Amniotic stem cell (primary cell): ENCODE measurements at places on chromosomes 11 and 22.

DNA sequence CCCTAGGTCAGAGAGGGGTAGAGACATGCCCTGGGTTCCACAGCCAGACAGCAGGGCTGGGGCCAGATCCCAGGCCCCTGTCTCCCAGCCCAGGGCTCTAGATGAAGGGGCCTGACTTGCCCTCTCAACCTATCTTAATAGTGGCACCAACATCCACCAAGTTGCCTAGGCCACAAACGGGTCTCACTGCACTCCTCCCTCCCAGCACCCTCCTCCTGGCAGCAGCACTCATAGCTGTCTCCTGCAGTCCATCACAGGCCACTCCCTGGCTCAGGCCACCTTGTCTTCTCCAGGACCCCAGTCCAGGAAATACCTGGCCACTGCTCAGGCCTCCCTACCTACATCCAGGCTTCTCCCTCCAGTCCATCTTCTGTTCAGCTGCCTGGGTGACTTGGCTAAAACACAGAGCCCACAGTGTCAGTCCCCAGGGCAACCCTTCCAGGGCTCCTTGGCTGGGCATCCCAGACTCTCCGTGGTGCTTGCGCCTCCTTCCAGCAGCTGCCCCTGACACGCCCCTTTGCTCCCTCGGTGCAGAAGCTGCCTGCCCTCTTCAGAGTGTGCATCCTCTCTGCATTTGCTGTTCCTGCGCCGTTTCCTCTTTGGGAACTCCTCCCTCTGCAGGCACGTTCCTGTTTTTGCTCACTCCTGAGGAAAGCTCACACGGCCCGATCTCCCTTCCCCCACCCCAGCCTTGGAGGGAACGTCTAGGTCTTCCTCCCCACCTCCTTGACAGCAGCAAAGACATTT is 40.5 kb downstream of the LRRC32 start:
- DNase-seq, result no peak

GRCh38 chr11:84865791-84866535 is 761.2 kb downstream of the DLG2 start:
- no peak for DNase-seq

DNA sequence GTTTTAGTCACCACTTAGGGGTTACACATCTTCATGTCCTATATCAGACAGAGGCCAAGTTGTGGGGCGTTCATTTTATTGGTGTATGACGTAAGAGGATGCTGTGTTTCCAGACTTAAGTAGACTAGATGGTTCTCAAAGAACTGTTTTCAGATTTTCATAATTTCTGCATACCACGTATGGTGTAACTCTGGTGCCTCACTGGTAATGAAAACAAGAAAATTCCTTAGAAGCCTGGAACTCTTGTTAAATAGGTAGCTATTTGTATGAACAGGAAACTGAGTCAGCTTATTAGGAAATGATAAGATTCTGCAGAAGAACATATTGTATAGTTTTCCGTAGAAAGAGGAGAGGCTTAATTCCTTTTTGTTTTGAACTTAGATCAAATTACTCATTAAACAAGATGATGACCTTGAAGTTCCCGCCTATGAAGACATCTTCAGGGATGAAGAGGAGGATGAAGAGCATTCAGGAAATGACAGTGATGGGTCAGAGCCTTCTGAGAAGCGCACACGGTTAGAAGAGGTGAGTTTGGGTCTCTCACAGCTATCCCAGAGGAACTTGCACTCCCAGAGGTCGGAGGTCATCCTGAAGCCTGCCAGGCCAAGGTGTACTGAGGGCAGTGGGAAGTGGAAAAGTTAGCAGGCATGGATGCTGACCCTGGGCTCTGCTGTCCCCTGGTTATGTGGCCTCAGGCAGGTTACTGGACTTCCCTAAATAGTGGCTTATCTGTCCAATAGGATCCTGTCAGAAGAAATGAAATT is 3.9 kb downstream of the CDC45 start:
- no peak for DNase-seq

GRCh38 chr11:134070342-134070845 is 1.5 kb downstream of the JAM3 start:
- DNase-seq, result no peak

- DNase-seq, result no peak
These were observed 242.3 kb upstream of the B3GAT1 start for GRCh38 chr11:134654161-134654915.

- no peak for DNase-seq
These were observed 135.8 kb downstream of the TEAD1 start for GRCh38 chr11:12809864-12810567.

DNA sequence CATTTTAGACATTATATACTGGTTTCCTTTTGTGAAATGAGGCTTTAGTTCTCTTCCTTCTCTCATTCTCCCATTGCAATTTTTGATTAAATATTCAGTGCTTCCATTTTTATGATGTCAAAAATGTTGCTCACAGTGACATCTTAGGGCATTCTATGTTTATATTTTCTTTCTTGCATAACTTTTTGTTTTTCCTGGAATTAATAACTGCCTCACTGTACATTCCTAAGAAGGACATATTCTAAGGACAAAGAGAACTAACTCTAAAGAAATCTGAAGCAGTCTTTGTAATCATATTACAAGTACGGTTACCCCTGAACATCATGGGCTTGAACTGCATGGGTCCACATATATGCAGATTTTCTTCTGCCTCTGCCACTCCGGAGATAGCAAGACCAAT is 25.8 kb upstream of the P2RY6 start:
- no peak for DNase-seq

- no peak for DNase-seq
These were observed 10.7 kb downstream of the ZNF195 start for GRCh38 chr11:3368199-3368598.

GRCh38 chr11:75197512-75198277 is 42.9 kb upstream of the TPBGL start:
- DNase-seq, result no peak

GRCh38 chr11:31478223-31478590 is 31.2 kb downstream of the IMMP1L start:
- no peak for DNase-seq

- no peak for DNase-seq
These were observed 16.3 kb upstream of the OR5F1 start for GRCh38 chr11:56010716-56011115.

DNA sequence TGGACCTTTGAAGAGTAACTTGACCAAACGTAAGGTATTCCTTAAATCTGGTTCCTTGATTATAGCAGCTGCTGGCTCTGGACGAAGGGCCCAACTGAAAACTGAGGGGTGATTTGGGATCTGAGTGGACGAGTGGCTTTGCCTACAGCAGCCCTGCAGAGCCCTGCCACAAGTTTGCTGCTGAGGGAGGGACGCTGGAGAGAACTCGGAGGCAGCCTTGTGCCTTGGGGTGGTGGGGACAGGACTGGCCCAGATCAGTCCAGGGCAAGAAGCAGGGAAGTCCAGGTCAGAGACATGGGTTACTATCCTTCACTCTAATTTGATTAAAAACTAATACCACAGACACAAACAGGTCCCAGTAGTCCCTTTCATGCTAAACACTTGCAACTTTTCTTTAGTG is 89.6 kb upstream of the PITPNB start:
- DNase-seq, result no peak

- DNase-seq, result no peak
These were observed 38.2 kb downstream of the SCUBE1 start for GRCh38 chr22:43304831-43305590.

GRCh38 chr11:69005631-69006368 is 7.2 kb downstream of the MRGPRF start:
- no peak for DNase-seq

DNA sequence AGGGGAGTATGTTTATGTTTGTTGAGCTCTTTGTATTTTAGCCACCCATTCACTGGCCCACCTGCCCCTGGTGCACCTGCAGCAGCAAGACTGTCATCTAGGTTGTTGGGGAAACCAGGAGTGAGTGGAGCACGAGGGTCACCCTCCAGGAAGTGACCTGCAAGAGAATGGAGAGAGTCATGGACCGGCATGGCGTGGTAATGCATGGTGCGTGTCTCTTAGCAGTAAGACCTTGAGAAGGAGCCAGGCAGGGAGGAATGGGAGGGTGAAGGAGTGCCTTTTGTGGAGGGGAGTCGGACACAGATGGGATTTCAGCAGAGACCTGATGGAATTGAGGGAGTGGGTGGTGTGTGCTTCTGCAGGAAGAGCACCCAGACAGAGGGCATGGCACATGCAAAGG is 37.9 kb downstream of the KCNQ1 start:
- no peak for DNase-seq

GRCh38 chr22:17587629-17588028 is 24.3 kb downstream of the SLC25A18 start:
- no peak for DNase-seq
